ENCODE measurements at places on chromosomes 2 and 18. TPM values are rescaled to one million over a fixed set of nuclear protein-coding genes. Genes with fewer than 3 reads are reported as not detected.

The CAPN14 gene
- total RNA-seq = under 0.01 TPM

The APOB gene
- under 0.01 TPM for total RNA-seq

The RMC1 gene
- total RNA-seq = 27.3 TPM

The SERPINB10 gene
- not detected for total RNA-seq

The DHRS9 gene
- total RNA-seq = 0.09 TPM

The B4GALT6 gene
- total RNA-seq = 2.5 TPM

The L3MBTL4 gene
- total RNA-seq = 0.28 TPM

The SLC9A4 gene
- total RNA-seq = under 0.01 TPM

The TRABD2A gene
- 6.4 TPM for total RNA-seq

The RTP5 gene
- not detected for total RNA-seq

The GNAL gene
- 0.65 TPM for total RNA-seq

The FBXO41 gene
- total RNA-seq = 1.6 TPM

The CCDC74B gene
- total RNA-seq = 6.5 TPM

The CAB39 gene
- 43.5 TPM for total RNA-seq

The GPR45 gene
- not detected for total RNA-seq

The CACNB4 gene
- 1.1 TPM for total RNA-seq

The POLR1A gene
- total RNA-seq = 9.5 TPM

The DLGAP1 gene
- total RNA-seq = 0.14 TPM

The CDH20 gene
- 0.18 TPM for total RNA-seq

The RBKS gene
- 1.6 TPM for total RNA-seq

The OTOF gene
- 0.14 TPM for total RNA-seq

The SEC11C gene
- total RNA-seq = 21.6 TPM

The ZNF2 gene
- 9.8 TPM for total RNA-seq

The TMEM198 gene
- 1.3 TPM for total RNA-seq

The TUBB8B gene
- total RNA-seq = not detected

The COX5B gene
- 573 TPM for total RNA-seq

The SULT1C4 gene
- total RNA-seq = not detected

The DNAH6 gene
- 0.09 TPM for total RNA-seq

The C2orf66 gene
- not detected for total RNA-seq

The TOGARAM2 gene
- total RNA-seq = 0.14 TPM

The ST6GAL2 gene
- under 0.01 TPM for total RNA-seq

The FAM124B gene
- total RNA-seq = under 0.01 TPM

The OTOS gene
- total RNA-seq = not detected

The DYNAP gene
- total RNA-seq = not detected

The GPBAR1 gene
- 0.37 TPM for total RNA-seq

The ATG4B gene
- 39.4 TPM for total RNA-seq

The IL1F10 gene
- total RNA-seq = not detected

The CDK5R2 gene
- total RNA-seq = not detected

The RPL37A gene
- total RNA-seq = 4,723 TPM

The IL37 gene
- not detected for total RNA-seq

The RIT2 gene
- total RNA-seq = not detected

The NOSTRIN gene
- 0.09 TPM for total RNA-seq

The SYT4 gene
- total RNA-seq = not detected

The HOXD8 gene
- total RNA-seq = 1.6 TPM

The INHBB gene
- total RNA-seq = 0.09 TPM

The SCN9A gene
- 7.8 TPM for total RNA-seq

Measured in smooth muscle cell of bladder (primary cell).